ENCODE measurements at places on chromosomes 1 and 21.

DNA sequence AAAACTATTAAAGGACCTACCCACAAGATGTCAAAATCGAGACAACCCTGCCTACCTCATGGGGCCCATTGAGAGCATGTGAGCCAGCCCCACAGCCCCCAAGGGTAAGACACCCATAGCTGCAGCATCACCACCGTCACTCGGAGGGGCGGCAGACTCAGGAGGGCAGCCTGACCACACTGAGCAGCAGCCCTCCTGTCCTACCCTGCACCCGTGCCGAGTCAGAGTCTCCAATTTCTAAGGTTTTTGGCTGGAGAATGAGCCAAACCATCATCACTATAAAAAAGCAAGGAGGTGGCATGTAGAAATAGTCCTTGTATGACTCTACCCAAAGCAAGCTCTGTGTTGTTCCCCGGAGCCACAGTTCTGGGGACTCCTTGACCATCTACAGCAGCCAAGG is 94.7 kb downstream of the SSBP3 start:
- no peak for DNase-seq

DNA sequence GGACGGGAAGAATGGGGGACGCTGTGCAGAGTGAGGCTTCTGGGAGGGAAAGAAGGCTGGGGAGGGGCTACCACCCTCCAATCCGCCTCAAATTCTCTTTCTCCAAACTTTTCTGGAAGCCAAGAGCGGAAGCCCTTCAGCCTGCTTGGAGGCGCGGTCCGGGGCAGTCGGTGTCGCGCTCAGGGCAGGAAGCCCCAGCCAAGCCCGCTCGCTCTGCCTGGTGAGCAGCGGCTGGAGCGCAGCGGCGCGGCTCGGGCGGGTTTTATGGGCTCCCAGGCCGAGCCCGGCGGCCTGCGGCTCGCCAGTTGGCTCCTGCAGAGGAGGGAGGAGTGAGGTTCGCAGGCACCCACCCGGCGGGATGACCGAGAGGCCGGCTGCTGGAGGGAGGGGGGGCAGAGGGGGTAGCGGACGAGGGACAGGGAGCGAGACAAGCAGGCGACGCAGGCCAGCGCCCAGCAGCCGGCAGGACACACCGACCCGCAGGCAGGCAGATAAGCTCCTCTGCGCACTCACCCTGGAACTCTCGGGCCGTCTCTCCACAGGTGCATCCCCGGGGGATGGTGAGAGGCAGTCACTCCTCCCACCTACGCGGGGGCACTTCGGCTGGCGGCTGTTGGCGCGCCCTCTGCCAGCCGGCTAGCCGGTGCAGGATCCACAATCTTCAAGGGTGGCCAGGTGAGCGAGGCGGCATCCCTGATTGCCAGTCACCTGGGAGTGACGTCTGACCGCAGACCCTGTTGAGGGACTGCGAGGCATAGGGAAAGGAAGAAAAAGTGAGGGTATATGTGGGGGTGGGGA is at the start of gene AVPR1B:
Gene AVPR1B (minus strand): TSS at position 238 of the 798 bp plus-strand sequence. CDS start 498 bp downstream, outside the sequence.
- peak; percentile 24 for DNase-seq

- DNase-seq: no peak
Observed at GRCh38 chr1:84573481-84573966, 716 bp downstream of the CTBS start.

DNA sequence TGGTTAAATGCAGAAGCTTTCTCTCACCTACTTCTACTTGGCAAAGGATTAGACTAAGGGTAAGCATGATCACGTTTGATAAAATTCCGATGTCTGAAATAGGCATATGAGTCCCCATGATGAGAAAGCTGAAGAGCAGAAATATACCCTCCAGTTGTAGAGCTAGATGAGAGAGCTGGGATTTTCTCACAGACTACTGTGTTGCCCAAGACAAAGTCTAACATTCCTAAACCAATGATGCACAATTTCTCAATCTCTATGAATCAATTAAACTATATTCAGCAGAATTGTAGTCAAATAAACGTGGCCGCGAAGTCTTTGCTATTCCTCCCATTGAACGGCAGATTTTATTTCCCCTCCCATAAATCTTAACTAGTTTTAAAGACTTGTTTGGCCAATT is 699.2 kb downstream of the KCNT2 start:
- no peak for DNase-seq

GRCh38 chr1:11780380-11781147 is 18.6 kb downstream of the C1orf167 start:
- no peak for DNase-seq

Measured in stimulated activated CD4-positive, alpha-beta T cell treated with anti-CD3 and anti-CD28 coated beads, Interleukin-2, amount 100 ng/mL, for 24 hours (primary cell).